ENCODE measurements at places on chromosomes 3 and 15. TPM values are rescaled to one million over a fixed set of nuclear protein-coding genes. Genes with fewer than 3 reads are reported as not detected.
A peak's percentile ranks its signal among the peaks of the same experiment; 100 is the strongest.

DNA sequence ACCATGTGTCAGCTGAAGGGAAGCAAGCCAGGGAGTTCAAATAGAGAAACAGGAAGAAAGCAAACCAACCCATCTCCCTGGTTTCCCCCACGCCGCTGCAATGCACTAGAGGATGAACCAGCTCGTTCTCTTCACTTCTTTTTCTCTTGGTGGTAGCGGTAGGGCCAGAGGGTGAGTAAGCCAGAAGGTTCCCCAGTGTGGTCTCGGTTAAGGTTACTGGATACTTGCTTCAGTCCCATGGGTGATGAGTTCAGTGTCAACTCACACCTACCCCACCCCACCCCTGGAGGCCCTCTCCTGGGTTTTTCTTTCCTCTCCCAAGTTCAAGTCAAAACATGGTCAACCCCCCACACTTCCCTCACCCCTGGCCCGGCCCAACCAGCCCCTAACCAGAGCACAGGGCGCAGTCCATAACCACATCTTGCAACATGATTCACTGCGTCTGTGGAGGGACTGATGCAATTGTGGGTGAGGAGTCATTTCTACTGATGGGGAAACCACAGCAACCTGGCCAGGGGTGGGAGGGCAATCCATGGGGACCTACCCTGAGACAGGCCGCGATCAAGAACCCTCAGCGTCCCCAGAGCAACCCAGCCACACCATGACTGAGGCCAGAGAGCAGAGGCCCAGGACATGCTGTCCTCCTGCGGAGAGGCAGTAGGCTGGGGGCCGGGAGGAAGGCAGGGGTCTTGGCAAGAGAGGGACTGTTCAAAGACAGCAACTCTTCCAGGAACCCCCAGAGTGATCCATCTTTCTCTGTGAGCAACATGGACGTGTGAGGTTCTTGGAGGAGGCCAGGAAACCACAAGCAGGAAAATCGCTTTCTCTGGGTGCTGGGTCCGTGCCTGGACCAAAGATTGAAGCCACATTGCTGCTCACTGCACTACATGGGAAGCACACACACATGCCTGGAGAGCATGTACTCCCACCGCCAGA is 276.6 kb downstream of the UACA start:
- no peak for DNase-seq

GRCh38 chr3:9887480-9887879 is 2.9 kb upstream of the JAGN1 start:
- DNase-seq: no peak

- no peak for DNase-seq
These were observed 43.4 kb downstream of the SLCO2A1 start for GRCh38 chr3:133986311-133986710.

Gene SHISA5
- total RNA-seq: 91.9 TPM

- DNase-seq: no peak
These were observed 1.3 kb upstream of the RFX7 start for GRCh38 chr15:56244811-56245576.

GRCh38 chr15:30953731-30954378 is 37.6 kb downstream of the MTMR10 start:
- DNase-seq: no peak

DNA sequence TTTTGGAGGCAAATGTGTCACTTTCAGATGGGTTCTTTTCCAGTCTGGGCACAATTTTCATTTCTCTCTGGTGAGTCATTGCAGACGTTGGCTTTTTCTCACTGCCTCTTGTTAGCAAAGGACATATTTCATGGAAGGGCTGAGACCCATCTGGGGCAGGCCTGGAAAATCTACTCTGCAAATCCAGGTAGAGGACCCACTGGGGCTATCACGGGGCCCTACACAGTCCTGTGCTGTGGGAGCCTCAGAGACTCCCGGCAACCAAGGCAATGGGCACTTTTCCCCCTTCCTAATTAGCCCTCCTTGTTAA is 58.0 kb downstream of the HRH1 start:
- no peak for DNase-seq

Gene FOXB1
- total RNA-seq: not detected

- DNase-seq: peak; percentile 49
These were observed 62.5 kb downstream of the TRIM69 start for GRCh38 chr15:44798826-44799225.

Gene CD86
- total RNA-seq: not detected

Gene KNL1
- 14.2 TPM for total RNA-seq

- no peak for DNase-seq
These were observed 16.1 kb downstream of the FILIP1L start for GRCh38 chr3:100097919-100098783.

DNA sequence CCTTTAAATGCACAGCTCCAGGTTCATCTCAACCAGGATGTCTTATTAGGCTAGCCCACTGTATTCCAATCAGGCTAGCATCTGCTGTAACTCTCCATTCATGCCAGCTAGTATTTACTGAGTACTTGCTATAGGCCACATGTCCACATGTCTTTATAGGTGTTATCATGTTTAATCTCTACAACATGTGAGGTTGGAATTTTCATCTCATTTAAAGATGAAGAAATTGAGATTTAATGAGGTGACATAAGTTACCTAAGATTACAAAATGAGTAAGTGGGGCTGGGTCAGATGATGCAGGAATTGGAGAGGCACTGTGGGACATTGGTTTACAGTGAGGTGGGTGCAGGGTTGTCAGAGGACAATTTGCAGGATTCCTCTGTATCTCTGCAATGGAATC is 2.9 kb downstream of the IFT122 start:
- no peak for DNase-seq

GRCh38 chr3:36172699-36173098 is 207.6 kb upstream of the STAC start:
- DNase-seq: no peak

DNA sequence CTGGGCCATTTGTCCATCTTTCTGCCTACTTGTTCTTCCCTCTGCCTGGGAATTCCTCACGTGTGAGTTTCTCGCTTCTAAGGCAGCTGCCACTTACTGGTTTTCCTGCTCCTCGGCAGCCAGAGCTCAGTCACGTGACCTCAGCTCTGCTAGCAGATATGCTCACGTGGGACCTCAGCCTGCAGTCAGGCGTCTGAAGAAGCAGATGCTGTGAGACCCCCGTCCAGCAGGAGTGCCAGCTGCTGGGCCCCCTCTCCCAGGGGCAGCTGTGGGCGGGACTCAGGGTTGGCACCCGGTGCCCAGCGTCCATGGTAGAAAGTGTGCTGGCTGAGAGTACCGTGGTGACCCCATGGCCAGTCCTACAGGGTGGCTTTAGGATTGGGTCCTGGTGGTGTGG is 161.3 kb upstream of the TLE3 start:
- no peak for DNase-seq

All from dermis microvascular lymphatic vessel endothelial cell (primary cell).